Kidney tubule cell (primary cell): ENCODE measurements at places on chromosomes 13 and 19.
A peak's percentile ranks its signal among the peaks of the same experiment; 100 is the strongest.

DNA sequence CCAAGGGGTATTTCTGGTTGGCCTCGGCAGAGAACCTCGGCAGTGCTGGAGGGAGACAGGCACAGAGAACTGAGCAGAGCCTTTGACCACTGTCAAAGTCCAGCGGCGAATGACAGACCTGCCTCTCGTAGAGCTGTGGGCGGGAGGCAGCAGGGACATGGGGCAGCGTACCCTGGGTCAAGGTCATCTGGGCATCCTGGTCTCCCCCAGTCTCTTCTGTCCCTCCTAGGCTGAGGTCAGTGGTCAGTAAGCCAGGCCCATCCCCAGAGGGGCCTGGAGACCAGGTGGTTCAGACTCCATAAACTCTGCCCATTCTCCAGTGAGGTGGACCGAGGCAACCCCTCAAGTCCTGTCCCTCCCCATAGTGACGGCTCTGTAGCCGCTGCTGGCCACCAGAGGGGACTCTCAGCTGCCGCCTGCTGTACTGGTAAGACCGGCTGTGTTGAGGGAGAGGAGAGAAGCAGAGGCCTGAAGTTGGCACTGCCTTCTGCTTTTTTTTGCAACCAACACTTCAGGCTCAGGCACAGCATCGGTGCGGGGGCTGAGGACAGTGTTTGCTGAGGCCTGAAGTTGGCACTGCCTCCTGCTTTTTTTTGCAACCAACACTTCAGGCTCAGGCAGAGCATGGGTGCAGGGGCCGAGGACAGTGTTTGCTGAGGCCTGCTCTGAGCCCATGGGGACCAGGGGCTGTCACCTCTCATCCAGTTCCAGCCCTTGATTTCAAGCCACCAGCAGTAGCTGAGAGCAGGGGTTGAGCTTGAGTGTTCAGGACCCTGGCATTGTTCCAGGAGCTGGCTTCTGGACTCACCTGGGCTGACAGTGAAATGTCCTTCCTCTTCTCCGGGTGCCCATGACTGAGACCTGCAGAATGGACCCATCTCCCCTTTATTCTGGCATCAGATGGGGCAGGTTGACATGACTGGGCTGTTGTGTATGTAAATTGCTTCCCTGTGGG, at the start of gene PGLYRP2:
PGLYRP2 (minus strand) TSS at position 111 of the 955 bp plus-strand sequence. CDS start 130 bp downstream, outside the sequence.
- no peak for DNase-seq

DNA sequence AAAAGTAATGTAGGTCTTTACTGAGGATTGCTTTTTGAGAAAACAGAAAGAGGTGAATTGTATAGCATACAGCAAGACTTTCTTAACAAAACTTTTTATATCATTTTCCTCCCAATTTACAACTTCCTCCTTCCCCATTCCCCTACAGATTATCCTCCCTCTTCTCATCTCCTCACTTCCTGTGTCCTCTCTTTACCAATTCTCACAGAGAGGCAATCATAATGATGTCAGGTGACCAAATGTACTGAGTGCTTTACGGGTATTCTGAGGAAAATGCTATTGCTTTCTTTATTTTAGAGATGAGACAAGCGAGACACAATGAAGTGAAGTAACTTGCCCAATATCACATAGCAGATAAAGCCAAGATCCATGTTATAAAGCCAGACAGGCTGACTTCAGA, 1.7 kb upstream of the MTMR6 start:
- no peak for DNase-seq

- DNase-seq = peak; percentile 87
These were observed 3.9 kb downstream of the SIAH3 start for GRCh38 chr13:45847554-45848224.

- peak; percentile 23 for DNase-seq
These were observed 676 bp downstream of the CD320 start for GRCh38 chr19:8307400-8307964.

- no peak for DNase-seq
These were observed 5.4 kb downstream of the NCLN start for GRCh38 chr19:3190921-3191805.
